ENCODE measurements at places on chromosomes 5 and 9. TPM values are rescaled to one million over a fixed set of nuclear protein-coding genes. Genes with fewer than 3 reads are reported as not detected.

Gene ISCA1
- total RNA-seq, result 26.4 TPM

Gene IL31RA
- total RNA-seq, result 0.90 TPM

DNA sequence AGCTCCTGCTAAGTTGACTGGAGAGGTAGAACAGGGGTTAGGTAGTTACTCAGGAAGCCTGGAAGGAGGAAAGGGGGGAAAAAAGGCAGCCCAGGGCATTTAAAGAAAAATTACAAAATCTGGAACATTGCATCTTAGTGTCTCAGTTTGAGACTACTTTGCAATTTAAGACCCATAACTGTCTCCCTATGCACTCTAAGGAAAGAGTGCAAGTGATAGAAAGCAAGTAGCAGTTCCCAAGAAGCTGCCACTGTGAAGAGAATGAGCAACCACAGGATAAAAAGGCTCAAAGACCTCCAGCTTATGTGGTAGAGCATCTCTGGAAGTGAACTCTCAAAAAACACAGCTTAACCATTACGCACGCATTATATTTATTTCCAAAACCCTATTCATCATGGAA, 141.8 kb downstream of the SLCO4C1 start:
- DNase-seq, result no peak

Gene NFIB
- total RNA-seq, result 2.2 TPM

DNA sequence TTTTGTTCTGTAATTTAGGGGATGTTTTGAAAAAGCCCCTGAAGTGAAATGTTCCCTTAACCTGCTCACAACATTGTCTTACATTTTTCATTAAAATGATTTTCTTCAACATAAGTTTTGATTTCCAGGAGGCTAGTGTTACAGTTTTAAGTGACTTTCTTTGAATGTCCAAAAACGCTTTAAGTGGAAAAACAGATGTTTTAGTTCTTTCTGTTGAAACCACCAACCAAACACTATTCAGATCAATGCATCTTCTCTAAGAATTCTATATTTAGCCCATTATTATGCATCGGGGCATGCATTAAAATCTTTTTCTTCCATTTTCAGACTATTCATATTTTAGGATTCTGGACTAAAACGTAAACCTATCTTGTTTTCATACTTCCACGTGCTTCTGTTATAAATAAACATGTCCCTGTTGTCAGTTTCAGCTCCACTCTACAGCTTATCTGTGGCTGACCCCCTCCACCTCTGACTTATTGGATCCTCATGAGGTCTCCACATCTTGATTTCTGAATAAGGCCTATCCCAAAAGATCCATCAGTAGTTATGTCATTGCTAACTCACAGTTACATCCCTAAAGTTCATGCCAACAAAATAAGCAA, 882.3 kb upstream of the SEMA6A start:
- DNase-seq, result no peak

- peak; percentile 20 for DNase-seq
Measured at GRCh38 chr9:37693260-37693659, 42.5 kb downstream of the FRMPD1 start.

Gene TDRD7
- total RNA-seq, result 8.1 TPM

DNA sequence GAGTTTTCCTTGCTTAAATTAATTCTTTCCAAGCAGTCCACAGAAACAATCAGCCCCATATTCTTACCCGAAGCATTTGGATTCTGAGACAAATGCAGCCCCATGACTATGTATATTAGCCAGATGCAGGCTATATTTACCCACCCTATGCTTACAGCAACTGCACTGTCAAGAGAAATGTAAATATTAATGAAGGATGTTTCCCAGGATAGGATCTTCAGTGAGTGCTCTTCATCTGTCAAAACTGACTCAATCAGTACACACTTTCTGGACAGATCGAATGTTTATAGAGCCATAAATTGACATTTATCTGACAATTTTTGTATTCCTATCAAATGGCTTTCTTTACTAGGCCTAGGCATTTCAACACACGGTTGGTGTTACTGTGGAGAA, 725.3 kb upstream of the SEMA6A start:
- DNase-seq, result no peak

DNA sequence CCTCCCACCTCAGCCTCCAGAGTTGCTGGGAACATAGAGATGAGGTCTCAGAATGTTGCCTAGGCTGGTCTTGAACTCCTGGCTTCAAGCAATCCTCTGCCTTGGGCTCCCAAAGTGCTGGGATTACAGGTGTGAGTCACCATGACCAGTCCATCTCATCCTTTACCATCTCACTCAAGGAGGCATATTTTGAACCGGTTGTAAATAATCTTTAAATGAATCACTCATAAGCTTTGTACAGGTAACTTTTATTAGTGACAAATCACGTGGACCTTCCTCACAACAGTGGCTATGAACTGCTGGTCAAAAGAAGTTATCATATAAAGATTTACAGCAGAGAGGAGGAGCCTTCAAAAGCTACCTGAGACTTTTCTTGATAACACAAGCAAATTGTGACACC, 70.7 kb downstream of the RFK start:
- no peak for DNase-seq

GRCh38 chr5:139474890-139475791, 4.3 kb downstream of the SMIM33 start:
- peak; percentile 87 for DNase-seq

DNA sequence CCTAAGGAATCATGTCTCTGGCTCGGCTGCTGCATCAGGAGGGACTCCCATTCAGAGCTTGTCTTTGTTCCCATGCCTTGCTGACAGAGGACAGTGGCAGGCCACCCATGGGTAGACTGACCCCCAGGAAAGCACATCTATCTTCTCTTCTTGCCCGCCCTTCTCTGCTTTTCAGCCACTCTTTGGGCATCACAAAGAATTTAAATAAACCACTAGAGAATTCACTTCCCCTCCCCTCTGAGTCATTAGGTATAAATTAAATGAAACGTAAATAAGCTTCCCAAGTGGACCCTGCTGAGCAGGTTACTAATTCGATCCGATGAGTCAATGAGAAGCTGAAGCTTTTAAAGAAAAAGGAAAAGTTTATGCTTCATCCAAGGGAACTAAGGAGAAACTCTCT, 97.0 kb downstream of the DRD1 start:
- DNase-seq, result peak; percentile 88

- peak; percentile 91 for DNase-seq
Measured at GRCh38 chr5:43019614-43020398, 20.3 kb downstream of the ANXA2R start.

GRCh38 chr9:97491216-97491999, 10.1 kb upstream of the TMOD1 start:
- DNase-seq, result no peak

GRCh38 chr5:39426051-39426745, 1.4 kb upstream of the DAB2 start:
- no peak for DNase-seq

DNA sequence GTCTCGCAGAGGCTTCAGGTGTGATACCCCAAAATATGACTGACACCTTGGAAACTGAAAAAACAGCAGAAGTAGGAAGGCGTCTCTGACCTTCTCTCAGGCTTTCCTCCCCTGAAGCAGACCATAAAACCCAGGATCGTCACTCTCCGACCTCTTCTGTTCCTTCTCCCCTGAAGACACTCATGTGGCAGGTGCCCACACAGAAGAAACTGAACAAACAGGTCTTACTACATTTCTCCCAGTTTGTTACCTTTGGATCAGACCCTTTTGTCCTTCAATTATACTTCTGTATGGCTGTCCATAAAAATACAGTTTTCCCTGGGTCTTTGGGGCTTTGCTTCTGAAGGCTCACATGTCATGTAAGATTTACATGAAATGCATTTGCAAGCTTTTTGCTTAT, 10.3 kb upstream of the PRUNE2 start:
- DNase-seq, result no peak

GRCh38 chr5:17882760-17883488, 248.7 kb downstream of the TAF11L14 start:
- no peak for DNase-seq

DNA sequence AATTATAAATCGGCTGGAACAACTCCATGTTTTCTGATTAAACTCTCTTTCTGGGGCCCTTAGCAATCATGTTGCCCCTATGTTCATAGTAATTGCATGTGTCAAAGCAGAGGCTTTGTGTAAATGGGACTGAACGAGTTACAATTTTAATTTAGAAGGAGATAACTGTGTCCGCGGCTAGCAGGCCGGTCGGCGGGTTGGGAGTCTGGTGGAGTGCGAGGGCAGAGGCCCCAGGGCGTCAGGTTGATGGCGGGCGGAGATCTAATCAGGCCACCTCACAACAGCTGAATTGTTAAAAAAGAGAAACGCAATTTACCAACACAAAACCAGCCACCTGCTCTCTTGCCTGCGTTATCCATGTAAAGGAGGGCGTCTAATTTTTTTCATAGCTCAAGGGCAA, 134.9 kb upstream of the LPCAT1 start:
- no peak for DNase-seq

GRCh38 chr5:154159343-154159742, 31.2 kb upstream of the GALNT10 start:
- DNase-seq, result peak; percentile 42

Gene HMCN2
- total RNA-seq, result not detected

DNA sequence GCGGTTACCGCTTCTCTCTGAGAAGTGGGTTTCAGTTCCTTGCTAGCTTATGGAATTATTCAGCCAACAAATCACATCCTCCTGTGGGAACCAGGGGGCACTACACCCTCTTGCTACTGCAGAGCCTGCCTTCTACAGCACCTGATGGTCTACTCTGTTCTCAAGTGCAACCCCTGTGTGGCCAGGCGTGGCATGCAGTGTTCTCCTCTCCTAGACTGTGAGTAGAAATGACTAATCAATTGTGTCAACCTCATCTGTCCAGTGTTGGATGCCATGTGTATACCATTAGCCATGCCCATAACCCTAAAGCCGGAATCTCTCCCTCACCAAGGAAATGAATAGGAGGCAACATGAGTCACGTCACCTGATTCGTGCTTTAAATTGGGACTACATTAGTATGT, 117.2 kb upstream of the LIFR start:
- DNase-seq, result no peak

Gene HRH2
- not detected for total RNA-seq

DNA sequence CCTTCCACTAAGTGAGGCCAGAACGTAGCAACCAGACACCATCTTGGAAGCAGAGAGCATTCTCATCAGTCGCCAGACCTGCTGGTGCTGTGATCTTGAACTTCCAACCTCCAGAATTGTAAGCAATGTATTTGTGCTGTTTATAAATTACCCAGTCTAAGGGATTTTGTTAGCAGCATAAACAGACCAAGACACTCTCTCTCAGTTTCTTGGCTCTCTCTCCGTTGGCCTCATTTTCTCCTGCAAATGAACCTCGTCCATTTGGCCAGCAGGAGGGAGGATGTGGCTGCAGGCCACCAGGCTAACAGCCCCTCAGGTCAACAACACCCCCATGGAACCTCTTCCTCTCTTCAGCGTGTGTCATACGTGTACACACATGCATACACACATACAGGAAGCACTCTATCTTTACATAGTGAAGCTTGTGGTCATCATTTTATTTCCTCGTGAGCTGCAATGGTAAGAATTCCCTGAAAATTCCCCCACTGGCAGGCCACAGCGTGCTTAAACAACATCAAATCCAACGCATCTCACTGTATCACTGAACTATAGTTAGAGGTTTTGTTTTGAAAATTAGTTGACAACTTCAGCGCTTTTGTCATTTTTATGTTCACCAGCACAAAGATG, 62.8 kb upstream of the PPP1R26 start:
- DNase-seq, result no peak
